ENCODE measurements at places on chromosomes 2 and 18. TPM values are rescaled to one million over a fixed set of nuclear protein-coding genes. Genes with fewer than 3 reads are reported as not detected.

- H3K36me3 ChIP-seq = no peaks in the 10 kb centered on the region
- H3K27ac ChIP-seq = no peak overlapping the region
- DNase-seq = no peak
- no peaks in the 10 kb centered on the region for H3K4me1 ChIP-seq
- H3K4me3 ChIP-seq = no peak overlapping the region
Measured at GRCh38 chr2:134468776-134469175, 214.9 kb downstream of the MGAT5 start.

DNA sequence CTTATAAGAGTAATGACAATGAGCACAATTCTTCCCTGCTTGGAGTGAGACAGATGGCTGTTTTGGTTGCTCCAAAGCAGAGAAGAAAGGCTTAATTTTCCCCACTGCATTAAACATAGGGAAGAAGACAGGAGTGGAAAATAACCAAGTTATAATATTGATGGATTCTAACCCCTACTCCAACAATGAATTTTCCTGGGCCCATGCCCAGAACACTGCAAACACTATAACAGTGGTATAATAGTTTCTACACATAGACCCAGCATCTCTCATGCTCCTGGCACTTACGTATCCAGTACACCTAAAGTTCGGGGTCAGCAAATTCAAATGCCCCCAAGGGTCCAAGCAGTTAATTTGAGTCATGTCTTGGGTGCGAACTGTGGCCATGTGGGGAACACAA is 613.4 kb downstream of the PLCL1 start:
- no peak overlapping the region for H3K4me3 ChIP-seq
- DNase-seq = no peak
- H3K36me3 ChIP-seq = no peaks in the 10 kb centered on the region
- H3K4me1 ChIP-seq = no peaks in the 10 kb centered on the region

DNA sequence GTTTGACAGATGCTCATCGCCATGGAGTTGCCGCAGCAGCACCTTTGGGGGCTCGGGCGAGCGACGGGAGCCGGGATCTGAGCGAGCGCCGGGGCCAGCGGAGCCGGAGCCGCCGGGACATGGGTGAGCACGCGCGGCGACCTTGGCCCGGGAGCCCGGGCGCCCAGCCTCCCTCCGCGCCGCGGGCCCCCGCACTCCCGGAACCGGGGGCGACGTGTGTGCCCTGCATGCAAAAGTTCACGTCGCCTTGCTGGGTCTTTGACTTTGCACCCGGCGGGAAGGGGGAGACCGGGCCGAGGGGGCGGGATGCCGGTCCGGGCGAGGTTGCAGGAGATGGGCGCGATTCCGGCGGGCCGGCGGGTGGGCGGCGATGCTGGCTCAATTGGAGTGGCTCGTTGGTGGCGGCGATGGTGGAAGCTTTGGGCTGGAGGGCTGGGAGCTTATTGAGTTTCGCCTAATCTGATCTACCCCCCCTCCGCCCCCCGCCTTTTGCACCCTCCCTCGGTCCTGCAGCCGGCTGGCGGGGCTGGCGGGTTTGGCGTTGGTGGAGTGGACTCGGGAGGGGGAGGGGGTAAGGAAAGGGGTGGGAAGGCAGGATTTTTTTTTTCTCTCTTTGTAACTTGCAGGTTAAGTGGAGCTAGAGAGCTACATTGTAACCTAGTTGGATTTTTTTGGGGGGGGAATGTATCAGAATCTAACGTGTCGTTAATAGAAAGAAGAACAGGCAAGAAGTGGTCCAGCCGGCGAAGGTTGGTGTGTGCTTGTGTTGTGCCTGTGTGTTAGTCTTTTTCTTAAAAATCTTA is at the start of gene SETBP1:
Gene SETBP1 (plus strand): TSS at position 616 of the 803 bp plus-strand sequence. CDS start 20,459 bp downstream, outside the sequence.
- peak within 1 kb of the TSS; percentile 96 for H3K27ac ChIP-seq
- H3K4me3 ChIP-seq = peak within 1 kb of the TSS; percentile 86
- H3K36me3 ChIP-seq = no peaks in the 10 kb centered on the region
- no peaks in the 10 kb centered on the region for H3K27me3 ChIP-seq
- no peaks in the 10 kb centered on the region for H3K4me1 ChIP-seq
- DNase-seq = peak; percentile 19

GRCh38 chr2:64234785-64235184 is 90.6 kb upstream of the PELI1 start:
- no peaks in the 10 kb centered on the region for H3K36me3 ChIP-seq
- H3K4me1 ChIP-seq = no peaks in the 10 kb centered on the region
- peak overlapping the region; percentile 20 for H3K27ac ChIP-seq
- H3K27me3 ChIP-seq = no peaks in the 10 kb centered on the region
- no peak overlapping the region for H3K4me3 ChIP-seq

GRCh38 chr2:215817046-215817445 is 196.3 kb downstream of the MREG start:
- no peak for DNase-seq
- H3K36me3 ChIP-seq = no peaks in the 10 kb centered on the region
- no peak overlapping the region for H3K27ac ChIP-seq

DNA sequence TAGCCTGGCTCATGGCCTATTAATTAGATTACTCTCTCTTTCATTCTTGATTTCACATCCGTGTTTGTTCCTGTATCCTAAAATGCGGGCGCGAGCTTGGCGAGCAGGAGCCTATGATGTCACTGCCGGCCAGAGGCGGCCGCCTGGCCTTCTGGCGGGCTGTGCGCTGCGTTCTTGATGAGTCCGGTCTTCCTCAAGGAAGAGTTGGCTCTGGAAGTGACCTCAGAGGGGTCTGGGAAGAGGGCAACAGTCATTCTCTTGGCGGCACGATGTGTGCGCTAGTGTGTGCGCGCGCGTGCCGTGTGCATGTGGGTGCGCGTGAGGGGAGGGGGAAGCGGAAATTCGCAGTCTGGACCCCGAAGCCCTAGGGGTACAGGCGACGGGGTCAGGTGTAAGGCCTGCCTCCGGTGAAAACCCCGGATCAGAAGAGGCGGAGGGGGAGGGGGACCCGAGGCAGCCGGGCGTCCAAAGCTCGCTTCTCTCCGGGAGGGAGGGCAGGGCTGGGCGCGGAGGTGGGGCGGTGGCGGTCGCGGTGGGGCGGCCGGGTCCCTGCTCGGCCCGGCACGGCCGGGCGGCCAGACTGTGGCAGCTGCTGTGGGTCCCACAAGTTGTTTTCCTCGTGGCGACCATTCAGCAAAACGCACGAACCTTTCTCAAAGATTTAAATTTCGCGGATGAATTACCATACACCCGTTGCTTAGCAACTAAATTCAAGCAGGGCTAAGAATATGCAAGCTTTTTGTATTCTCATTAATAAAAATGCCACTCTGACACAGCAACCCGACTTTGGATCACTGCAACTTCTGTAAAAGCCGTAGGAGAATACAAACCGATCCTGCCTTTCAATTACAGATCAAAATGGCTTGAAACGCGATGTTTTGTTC is 8.4 kb downstream of the POU3F3 start:
- peaks cover 79% of the 10 kb centered on the region for H3K27me3 ChIP-seq
- H3K36me3 ChIP-seq = no peaks in the 10 kb centered on the region
- H3K27ac ChIP-seq = no peak overlapping the region
- H3K4me3 ChIP-seq = no peak overlapping the region
- no peaks in the 10 kb centered on the region for H3K4me1 ChIP-seq

DNA sequence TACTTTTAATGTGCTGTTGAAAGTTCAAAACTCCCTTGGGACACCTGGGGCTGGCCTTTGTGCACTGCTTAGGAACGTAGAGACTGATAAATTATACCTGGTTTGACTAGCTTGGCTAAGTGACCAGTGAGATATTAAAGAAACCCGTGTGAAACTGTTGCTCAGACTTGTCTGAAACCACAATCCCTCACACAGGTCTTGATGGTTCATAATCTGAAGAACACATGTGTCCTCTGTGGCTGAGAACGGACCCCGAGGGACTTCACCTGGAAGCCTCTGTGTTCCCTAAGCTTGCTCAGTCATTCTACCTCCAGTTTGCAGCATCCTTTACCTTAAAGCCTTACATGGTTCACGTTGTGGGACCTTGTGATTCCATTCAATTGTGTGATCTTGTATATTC is 218.8 kb downstream of the CBLN2 start:
- H3K27ac ChIP-seq = no peak overlapping the region
- H3K27me3 ChIP-seq = no peaks in the 10 kb centered on the region
- no peaks in the 10 kb centered on the region for H3K4me1 ChIP-seq
- no peak for DNase-seq
- no peak overlapping the region for H3K4me3 ChIP-seq

DNA sequence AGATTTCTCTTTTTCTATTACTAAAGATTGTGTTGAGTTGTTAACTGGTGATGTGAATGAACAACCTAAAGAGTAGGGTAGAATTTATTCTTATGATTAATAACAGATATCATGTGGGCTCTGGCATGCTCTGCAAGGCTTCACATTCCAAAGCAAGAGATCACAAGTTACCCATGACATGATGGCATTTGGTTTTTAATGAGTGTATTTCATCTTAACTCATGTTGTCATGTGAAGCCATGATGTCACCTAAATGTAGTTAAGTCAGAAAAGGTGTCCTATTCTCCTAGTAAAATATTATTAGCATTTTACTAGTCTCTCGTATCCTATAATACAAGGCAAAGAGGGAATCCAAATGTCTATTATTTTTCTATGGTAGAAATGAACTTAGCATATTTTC is 678.0 kb downstream of the ARHGAP15 start:
- no peak overlapping the region for H3K27ac ChIP-seq
- H3K4me1 ChIP-seq = no peaks in the 10 kb centered on the region
- H3K4me3 ChIP-seq = no peak overlapping the region
- no peaks in the 10 kb centered on the region for H3K27me3 ChIP-seq
- no peak for DNase-seq
- H3K36me3 ChIP-seq = no peaks in the 10 kb centered on the region

ST3GAL5 gene
- total RNA-seq = 1.3 TPM

DNA sequence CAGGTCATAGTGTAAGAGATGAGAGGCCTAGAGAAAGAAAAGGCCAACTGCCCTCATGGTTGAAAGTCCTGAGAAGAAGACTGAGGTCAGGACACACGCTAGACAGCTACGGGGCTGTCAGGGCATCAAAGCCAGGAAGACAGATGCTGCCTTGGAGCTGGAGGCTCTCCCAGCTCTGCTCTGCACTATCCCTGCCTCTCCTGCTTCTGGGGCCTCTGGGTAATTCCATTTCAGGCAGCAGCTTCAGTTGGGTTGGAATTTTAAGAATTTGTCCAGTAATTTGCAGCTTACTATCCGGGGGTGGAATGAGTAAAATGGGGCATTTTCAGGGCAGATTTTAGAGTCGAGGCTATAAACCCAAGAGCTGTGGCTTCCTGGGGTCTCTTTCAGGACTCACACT is 76.2 kb upstream of the CTAGE1 start:
- no peaks in the 10 kb centered on the region for H3K36me3 ChIP-seq
- H3K27ac ChIP-seq = no peak overlapping the region
- no peak overlapping the region for H3K4me3 ChIP-seq

DNA sequence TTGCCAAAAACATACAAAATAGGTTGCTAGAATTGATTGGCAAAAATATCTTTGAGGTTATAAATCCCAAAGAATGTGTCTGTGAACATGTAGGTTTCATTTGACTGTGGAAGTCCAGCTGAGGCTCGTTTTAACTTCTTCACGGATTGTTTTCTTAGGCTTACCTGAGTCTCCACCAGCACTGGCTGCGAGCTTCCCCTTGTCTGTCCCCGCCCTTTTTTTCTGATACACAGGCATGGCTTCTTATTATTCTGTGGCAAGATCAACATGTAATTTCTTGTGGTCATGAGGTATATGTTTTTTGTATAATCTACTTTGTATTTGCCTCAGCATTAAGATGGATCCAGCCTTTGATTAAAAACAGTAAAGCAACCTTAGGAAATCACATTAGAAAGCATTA is 7.2 kb upstream of the SLC40A1 start:
- no peaks in the 10 kb centered on the region for H3K27me3 ChIP-seq
- H3K27ac ChIP-seq = no peak overlapping the region
- H3K36me3 ChIP-seq = no peaks in the 10 kb centered on the region
- no peak for DNase-seq

RAX gene
- not detected for total RNA-seq

NEB gene
- 0.83 TPM for total RNA-seq

DNA sequence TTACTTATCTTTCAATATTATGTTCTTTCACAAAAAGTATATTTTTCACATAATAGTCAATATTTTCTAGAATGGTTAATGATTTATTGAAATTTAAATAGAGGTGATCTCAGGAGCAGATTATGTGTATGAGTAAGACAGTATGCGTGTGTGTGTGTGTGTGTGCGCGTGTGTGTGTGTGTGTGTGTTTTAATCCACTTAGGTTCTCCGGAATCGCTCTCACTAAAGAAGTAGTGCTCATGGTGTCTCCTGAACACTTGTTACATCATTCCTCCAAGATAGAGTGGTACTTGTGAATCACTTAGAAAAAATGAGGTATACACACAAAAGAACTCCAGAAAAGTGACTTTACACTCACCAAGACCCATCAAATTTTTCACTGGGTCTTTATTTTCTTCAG is 91.0 kb upstream of the KCNH7 start:
- H3K27me3 ChIP-seq = no peaks in the 10 kb centered on the region
- no peak overlapping the region for H3K4me3 ChIP-seq
- no peaks in the 10 kb centered on the region for H3K36me3 ChIP-seq
- no peaks in the 10 kb centered on the region for H3K4me1 ChIP-seq
- H3K27ac ChIP-seq = no peak overlapping the region

DNA sequence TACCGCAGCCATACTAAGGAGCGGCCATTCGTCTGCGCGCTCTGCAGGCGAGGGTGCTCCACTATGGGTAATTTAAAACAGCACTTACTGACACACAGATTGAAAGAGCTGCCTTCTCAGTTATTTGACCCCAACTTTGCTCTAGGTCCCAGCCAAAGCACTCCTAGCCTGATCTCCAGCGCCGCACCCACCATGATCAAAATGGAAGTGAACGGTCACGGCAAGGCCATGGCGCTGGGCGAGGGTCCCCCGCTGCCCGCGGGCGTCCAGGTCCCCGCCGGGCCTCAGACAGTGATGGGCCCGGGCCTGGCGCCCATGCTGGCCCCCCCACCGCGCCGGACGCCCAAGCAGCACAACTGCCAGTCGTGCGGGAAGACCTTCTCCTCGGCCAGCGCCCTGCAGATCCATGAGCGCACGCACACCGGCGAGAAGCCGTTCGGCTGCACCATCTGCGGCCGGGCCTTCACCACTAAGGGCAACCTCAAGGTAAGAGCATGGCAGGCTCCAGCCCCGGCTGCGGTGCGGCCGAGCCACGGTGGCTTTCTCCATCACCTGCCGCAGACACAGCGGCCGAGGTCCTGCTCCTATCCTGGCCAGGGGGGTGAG is 15.5 kb downstream of the SALL3 start:
- no peak overlapping the region for H3K4me3 ChIP-seq
- H3K27ac ChIP-seq = no peak overlapping the region
- no peaks in the 10 kb centered on the region for H3K27me3 ChIP-seq
- DNase-seq = no peak
- H3K4me1 ChIP-seq = no peaks in the 10 kb centered on the region

SCN7A gene
- total RNA-seq = 1.6 TPM
